ENCODE measurements at places on chromosomes 3 and 15.

DNA sequence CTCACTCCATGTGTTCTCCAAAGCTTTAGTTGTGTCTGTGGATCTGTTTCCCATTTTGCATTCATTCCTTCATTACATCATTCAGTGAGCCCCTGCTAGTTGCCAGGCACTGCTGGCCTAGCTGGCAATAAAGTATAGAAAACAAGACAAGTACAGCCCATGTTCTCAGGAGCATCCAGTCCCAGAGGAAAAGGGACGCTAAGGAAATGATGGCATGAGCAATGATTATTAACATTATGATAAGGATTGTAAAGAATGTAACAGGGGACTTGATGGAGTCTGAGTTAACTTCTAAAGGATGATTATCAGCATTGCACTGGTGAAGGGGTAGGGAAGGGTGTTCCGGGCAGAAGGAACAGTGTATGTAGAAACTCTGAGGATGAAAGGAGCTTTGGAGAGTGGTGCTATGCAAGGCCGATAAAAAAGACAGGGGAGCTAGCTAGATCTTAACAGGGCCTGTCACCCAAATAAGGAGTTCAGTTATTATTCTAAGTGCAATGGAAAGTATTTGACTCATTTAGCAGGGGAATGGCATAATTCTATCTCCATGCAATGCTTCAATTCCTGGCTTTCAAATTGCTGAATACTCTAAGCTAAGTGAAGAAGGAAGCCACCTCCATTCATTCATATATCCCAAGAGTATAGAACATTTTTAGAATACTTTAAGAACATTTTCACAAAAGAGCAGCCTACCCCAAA, 258.2 kb upstream of the STT3B start:
- no peak for DNase-seq

- DNase-seq, result no peak
These were observed 138.4 kb downstream of the PLCL2 start for GRCh38 chr3:17023006-17023664.

- no peak for DNase-seq
These were observed 34.0 kb downstream of the ESYT3 start for GRCh38 chr3:138468451-138468850.

DNA sequence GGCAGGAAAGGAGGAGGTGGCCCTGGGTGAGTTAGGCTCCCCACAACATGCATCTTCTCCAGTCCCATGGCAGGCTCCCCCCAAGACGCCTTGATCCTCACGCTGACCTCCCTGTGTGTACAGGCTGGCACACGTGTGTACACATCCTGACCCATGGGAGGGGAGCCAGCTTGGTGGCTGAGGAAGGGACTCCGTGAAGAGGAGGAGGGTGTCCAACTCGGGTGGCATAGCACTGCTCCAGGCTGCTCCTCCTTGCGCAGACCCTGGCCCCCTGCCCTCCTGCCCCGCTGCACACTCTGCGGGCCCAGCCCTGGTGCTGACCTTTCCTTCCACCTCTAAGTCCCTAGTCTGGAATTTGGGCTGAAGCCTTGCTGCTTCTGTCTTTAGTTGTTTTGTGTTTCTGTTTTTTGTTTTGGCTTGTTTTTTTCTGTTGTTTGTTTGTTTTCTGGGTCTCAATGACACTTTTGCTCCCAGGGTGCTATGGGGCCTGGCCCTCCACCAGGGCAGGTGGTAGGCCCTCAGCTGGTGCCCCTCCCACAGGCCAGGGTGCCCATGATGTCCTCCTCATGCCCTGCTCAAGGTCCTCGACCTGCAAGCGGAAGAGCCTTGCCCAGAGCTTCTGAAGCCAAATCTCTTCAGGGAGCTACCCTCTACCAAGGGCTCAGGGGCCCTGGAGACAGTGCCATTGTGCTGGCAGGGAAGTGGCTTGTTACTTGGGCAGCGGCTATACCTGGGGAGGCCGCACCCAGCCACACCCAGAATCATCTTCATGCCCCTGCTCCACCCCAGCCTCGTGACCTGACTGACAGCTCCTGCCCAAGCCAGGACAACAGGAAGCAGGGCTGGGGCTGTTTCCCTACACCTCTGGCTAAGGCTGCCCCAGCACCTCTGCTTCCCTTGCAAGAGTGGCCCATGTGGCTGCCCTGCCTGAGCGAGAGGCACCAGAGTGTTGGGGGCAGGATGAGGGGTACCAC, 5.1 kb downstream of the EPHB3 start:
- DNase-seq, result no peak

DNA sequence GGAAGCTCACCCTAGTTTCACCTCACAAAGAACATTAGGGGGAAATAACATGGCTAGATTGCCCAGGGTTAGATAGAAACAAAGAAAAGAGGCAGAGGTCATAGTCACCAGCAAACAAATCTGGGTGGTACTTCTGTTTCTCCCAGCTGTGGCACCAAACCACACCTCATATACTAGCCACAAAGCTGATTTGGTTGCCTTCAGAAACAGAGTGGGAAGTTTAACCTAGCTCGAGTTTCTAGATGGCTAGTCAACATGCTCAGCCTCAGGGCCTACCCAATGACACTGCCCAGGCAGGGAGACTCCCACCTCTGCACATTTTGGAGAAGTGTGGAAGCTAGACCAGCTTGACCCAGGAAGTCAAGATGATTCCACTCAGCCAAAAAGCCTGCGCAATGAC, 174.2 kb downstream of the GABRB3 start:
- DNase-seq, result no peak

GRCh38 chr15:93420050-93420452, 331.0 kb upstream of the RGMA start:
- no peak for DNase-seq

- DNase-seq, result no peak
These were observed 650 bp downstream of the PYGO1 start for GRCh38 chr15:55587321-55588069.

DNA sequence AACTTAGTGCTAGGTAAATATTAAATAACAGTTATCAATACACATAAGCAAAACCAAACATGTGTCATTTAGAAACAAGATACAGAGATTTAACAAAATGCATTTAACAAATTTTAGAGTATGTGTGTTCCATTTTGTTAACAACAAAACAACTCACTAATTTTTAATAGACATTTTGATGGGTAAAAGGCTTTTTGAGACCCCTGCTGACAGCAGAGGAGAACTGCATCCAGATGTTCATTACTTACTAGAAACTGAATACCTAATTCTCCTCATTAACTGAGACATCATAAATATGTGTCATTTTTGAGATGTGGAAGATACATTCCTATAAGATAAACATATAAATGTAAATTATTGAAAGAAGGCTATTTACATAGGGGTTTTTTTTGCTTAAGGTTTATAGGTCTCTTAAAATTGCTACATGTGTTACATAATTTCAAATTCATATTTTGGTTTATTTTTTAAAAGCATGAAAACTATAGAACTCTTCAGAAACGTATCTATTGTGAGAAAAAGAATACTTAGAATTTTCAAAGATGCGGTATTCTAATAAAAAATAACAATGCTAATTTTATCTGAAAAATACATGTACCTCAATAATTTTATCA, 1009.8 kb downstream of the TUSC7 start:
- DNase-seq, result no peak

DNA sequence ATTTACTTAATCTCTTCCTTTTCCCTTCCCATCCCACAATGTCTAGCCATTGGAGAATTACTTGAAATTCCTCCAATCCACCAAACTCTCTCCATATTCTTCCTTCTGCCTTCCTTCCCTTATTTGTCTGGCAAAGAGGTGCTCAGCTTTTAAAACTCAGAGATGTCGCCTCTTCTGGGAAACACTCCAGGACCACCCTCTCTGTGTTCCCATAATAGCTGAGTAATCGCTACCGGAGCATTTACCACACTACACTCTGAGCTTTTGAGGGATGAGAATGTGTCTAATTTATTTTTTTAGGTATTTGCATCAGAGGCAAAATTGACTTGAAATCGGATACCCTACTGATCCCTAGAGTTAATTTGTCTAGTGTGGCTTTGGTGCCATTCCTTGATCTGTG, 245.7 kb upstream of the TPRG1 start:
- no peak for DNase-seq

- no peak for DNase-seq
These were observed 160.3 kb downstream of the MTHFS start for GRCh38 chr15:79736435-79737000.

- no peak for DNase-seq
These were observed 70.1 kb downstream of the GPR160 start for GRCh38 chr3:170107941-170108340.

DNA sequence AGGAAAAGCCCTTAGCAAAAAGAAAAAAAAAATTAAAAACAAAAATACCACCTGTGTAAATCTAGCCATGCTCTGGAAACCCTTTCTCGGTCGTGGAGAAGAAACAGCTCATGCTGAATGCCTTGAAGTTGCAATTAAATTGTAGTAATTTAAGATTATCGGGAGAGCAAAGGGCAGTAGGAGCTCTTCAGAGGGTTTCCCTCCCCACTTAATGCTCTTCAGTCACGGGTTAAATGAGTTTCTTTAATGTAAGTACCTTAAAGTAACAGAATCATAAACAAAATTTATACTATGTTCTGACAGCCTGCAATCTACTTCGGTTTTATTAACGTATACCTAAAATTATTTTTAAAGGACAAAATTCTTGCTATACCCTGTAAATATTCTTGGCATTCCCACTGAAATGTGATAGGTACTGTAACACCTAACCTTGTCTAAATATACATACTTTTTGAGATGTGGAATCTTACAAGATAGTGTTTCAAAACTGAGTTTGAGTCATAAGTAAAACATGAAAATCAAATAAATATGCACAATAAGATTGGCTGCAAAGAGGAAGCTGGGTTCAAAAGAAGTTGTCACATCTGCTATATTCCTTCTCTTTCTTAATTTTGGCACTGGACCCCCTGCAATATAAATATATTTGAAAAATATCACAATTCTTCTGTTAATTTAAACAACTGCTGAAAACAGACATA, 5.3 kb downstream of the FOXP1 start:
- DNase-seq, result no peak

- DNase-seq, result no peak
These were observed 27.9 kb upstream of the MUC20 start for GRCh38 chr3:195692781-195693427.

DNA sequence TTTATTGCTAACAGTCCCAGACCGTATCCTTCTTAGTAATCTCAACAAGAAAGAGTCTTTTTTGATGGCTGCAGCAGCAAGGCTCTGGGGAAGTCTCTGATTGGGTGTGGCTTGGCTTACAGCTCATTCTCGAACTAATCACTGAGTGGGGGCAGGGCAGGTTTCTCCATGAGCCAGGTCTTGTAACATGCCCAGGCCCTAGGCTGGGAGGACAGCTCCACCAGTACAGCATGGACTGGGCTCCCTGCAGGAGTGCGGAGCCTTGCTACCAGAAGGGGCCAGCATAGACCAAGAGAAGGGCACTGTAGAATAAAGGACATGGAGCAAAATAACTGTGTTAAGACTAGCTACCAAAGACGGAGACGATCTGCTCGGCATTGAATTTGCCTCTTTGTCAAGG, 7.2 kb downstream of the CD276 start:
- DNase-seq, result no peak

GRCh38 chr3:127454968-127455367, 135.6 kb downstream of the TPRA1 start:
- DNase-seq, result no peak

GRCh38 chr3:126896067-126896441, 86.9 kb upstream of the PLXNA1 start:
- no peak for DNase-seq

DNA sequence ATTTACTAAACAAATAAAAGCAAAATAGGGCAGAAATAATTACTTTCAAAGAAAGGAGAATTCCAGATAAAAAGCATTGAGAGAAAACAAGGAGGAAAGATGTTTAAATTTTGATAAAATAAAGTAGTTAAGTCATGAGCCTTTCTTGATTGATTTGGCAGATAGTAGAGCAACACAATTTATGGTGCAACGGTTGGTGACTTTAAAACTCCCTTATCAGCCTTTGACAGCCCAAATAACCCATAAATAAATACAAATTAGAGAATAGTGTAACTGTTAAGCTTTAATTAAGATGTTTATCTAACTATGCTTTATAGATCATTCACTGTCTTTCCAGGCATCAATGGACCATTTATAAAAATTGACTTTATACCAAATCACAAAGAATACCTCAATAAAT, 54.0 kb upstream of the EIF1B start:
- no peak for DNase-seq

DNA sequence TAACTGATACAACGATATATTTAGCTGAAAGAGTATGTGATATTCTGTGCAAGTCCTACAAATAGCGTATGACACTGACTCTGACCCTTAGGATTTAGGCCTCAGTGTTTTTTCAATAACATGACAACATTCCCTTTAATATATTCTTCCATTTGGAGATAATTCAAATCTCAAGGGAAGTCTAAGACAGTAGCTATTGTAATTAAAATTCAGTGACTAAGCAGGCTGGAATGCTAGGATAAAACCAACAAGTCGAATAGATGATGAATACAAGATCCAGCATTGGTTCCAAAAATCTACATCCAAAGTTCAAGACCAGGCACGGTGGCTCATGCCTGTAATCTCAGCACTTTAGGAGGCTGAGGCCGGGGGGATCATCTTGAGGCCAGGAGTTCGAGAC, 56.2 kb downstream of the QTRT2 start:
- DNase-seq, result no peak

DNA sequence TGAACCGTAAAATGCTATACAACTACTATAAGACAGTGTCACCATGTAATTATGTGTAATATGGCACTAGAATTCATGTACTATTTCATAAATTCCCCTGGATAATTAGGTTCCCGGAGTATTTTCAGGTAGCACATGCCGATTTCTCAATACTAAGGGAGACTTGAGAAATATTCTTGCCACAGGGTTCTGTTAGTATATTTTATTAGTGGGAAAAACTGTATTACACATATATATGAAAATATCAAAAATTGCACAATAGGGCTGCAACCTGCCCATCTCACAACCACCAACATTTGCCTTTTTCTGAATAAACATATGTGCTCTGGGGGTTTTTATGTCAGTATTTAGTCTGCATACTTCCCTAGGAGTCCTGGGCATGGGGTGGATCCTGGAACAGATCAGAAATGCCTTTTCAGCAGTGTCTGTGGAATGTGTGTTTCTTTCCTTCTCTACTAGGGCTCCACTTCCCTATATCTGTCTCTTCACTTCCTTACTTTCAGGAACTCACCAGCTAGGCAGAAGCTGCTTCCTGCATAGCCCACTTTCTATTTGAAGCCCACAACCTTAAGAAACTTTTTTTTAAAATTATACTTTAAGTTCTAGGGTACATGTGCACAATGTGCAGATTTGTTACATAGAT, 87.5 kb downstream of the RPL39L start:
- DNase-seq, result no peak

- DNase-seq, result no peak
These were observed 25.3 kb upstream of the STRIT1 start for GRCh38 chr3:155318740-155319139.

DNA sequence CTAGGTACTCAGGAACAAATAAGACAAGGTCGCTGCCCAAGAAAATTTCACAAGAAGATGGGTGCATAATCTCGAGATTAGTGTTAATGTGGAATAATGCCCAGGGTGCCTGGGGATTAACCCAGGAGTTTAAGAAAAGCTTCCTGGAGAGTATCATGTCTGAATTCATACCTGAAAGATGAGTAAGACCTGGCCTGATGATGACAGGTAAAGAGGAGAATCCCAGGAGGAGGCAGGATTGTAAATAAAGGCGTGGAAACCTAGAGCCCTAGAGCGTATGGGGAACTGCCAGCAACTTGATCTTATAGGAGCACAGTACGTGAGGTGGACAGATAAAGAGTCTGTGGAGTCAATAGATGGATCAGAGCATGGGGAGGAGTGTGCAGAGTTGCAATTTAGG, 43.0 kb downstream of the ARRDC4 start:
- DNase-seq, result no peak

- DNase-seq, result no peak
These were observed 26.1 kb downstream of the FAM174B start for GRCh38 chr15:92629276-92629974.
